Activated CD4-positive, alpha-beta T cell treated with anti-CD3 and anti-CD28 coated beads, Interleukin-2, amount 10 ng/mL, durations not matched to agents 24 days and 14 days (primary cell): ENCODE measurements at places on chromosomes 7 and 10. TPM values are rescaled to one million over a fixed set of nuclear protein-coding genes. Genes with fewer than 3 reads are reported as not detected.
A peak's percentile ranks its signal among the peaks of the same experiment; 100 is the strongest.

Gene EVX1
- not detected in 2 replicates for total RNA-seq

Gene SLC13A1
- not detected in 2 replicates for total RNA-seq

Gene GPR26
- total RNA-seq: not detected in 2 replicates

Gene RPP38
- 22.6 and 23.3 TPM in 2 replicates for total RNA-seq

Gene DIP2C
- total RNA-seq: 1.4 and 1.9 TPM in 2 replicates

GRCh38 chr7:69992938-69993337 lies 394.7 kb downstream of the AUTS2 start:
- H3K36me3 ChIP-seq: no peaks in the 10 kb centered on the region
- no peaks in the 10 kb centered on the region for H3K27me3 ChIP-seq
- no peak overlapping the region for H3K27ac ChIP-seq
- DNase-seq: no peak
- H3K4me3 ChIP-seq: no peak overlapping the region
- no peaks in the 10 kb centered on the region for H3K4me1 ChIP-seq

GRCh38 chr7:1928645-1929348 lies 258.7 kb downstream of the ELFN1 start:
- peaks cover 37% of the 10 kb centered on the region for H3K4me1 ChIP-seq
- H3K27me3 ChIP-seq: peaks cover 18% of the 10 kb centered on the region
- peaks cover 38% of the 10 kb centered on the region for H3K36me3 ChIP-seq

- H3K27me3 ChIP-seq: no peaks in the 10 kb centered on the region
- DNase-seq: peak; percentile 45
- H3K27ac ChIP-seq: no peak overlapping the region
- no peaks in the 10 kb centered on the region for H3K36me3 ChIP-seq
- H3K4me1 ChIP-seq: no peaks in the 10 kb centered on the region
- H3K4me3 ChIP-seq: no peak overlapping the region
Measured at GRCh38 chr10:47020471-47020870, 109.2 kb downstream of the PTPN20 start.

GRCh38 chr10:16360001-16360400 lies 76.8 kb upstream of the PTER start:
- H3K4me3 ChIP-seq: no peak overlapping the region
- H3K36me3 ChIP-seq: no peaks in the 10 kb centered on the region
- no peak overlapping the region for H3K27ac ChIP-seq
- DNase-seq: no peak
- no peaks in the 10 kb centered on the region for H3K27me3 ChIP-seq

GRCh38 chr7:108165723-108166122 lies 35.6 kb upstream of the LAMB4 start:
- H3K36me3 ChIP-seq: no peaks in the 10 kb centered on the region
- no peaks in the 10 kb centered on the region for H3K4me1 ChIP-seq
- H3K27ac ChIP-seq: no peak overlapping the region
- H3K27me3 ChIP-seq: peaks cover 8% of the 10 kb centered on the region
- H3K4me3 ChIP-seq: no peak overlapping the region
- no peak for DNase-seq

DNA sequence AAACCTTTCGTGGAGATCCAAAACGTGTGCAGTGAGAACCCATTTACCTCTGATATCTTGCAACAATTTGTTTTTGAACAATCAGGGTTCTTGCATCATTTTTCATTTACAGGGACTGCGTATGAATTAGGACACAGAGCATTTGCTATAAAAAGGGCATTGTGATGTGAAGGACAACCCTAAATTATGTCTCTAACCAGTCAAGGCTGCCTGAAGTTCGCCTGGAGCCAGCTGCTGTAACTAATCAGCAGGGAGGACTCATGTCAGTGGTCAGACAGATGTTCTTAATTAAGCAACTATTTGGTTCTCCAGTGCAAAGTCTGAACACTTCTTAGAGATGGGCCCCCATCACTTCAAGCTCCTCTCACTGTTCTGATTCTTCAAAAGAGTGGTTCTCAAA lies 674.8 kb downstream of the KCNMA1 start:
- no peaks in the 10 kb centered on the region for H3K36me3 ChIP-seq
- no peak overlapping the region for H3K27ac ChIP-seq

GRCh38 chr10:110967009-110967630 lies 47.7 kb downstream of the SHOC2 start:
- H3K4me1 ChIP-seq: peaks cover 16% of the 10 kb centered on the region
- H3K36me3 ChIP-seq: peaks cover 14% of the 10 kb centered on the region
- no peak for DNase-seq
- H3K27ac ChIP-seq: no peak overlapping the region

DNA sequence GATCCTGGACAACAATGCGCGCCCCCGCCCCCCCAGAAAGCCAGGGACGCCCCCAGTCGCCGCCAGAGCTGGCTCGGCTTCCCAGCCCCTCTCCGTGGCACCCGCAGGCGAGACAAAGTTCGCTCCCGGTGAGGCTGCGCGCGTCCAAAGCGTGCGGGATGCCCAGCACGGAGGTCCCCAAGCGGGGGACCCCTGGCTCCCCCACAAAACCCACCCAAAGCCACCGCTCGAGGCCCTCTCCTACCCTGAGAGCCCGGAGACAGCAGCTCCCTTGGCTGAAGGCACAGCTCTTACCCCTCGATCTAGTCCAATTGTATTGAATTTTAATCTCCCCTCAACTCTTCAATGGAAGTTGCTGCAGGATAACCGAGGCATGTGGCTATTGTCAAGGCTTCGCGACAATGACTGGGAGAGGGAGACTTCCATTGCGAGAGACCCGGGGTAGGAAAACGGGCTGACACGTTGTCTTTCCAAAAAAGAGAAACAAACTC lies 305.3 kb downstream of the PRPF18 start:
- H3K4me3 ChIP-seq: peak overlapping the region; percentile 18
- DNase-seq: no peak
- H3K27me3 ChIP-seq: peaks cover 71% of the 10 kb centered on the region
- H3K36me3 ChIP-seq: no peaks in the 10 kb centered on the region
- no peak overlapping the region for H3K27ac ChIP-seq
- peaks cover 8% of the 10 kb centered on the region for H3K4me1 ChIP-seq

DNA sequence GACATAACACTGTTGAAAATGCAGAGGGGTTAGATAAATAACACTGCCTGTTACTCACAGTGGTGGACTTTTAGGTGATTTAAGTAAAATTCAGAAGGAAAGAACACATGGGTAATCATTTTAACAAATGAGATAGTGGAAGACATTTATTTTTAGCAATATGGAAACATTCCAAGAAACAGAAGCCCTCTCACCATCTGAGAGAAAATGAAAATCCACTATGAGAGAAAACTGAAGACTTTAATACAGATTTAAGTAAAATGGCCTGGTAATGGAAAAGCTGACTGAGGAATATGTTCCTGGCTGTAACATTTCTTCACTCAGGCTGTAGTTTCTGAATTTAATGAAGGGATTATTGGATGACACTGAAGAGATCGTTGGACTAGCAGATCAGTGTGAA lies 12.1 kb upstream of the ZNF786 start:
- no peaks in the 10 kb centered on the region for H3K4me1 ChIP-seq
- DNase-seq: no peak
- no peak overlapping the region for H3K4me3 ChIP-seq
- H3K27me3 ChIP-seq: no peaks in the 10 kb centered on the region

DNA sequence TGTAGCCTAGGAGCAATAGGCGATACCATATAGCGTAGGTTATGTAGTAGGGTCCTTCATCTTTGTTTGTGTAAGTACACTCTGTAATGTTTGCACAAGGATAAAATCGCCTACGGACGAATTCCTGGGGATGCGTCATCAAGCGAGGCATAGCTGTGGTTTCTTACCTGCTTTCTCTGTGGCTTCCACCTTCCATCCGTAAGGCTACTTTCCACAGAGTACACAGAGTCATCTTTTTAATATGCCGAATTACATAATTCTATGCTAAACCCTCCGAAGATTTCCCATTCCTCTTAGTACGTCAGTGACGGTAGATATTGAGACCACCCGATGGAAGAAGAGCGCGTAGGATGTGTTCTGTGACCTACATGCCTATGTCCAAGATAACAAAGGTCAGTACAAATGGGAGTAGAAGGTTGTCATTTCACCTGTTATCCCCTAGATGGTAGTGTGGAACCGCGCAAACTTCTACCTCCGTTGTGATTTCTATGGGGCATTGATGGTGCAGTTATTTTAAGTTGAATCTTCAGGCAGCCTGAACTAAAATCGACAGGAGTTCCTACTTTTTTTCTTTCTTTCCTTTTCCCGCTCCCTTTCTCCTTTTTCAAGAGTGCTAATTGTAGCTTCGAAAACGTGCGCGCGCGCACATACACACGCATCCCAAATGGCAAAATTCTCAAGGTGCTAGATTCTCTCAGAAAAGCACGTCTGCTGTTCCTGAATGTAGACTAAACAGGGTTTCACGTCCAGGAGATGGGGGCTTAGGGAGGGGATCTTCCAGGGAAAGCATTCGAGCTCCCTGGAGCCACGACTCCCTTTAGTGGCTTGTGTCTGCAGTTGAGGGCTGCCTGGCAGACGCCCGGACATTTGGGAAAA lies 111.7 kb upstream of the MBL2 start:
- DNase-seq: peak; percentile 70
- H3K4me1 ChIP-seq: peaks cover 2% of the 10 kb centered on the region
- no peak overlapping the region for H3K4me3 ChIP-seq
- no peaks in the 10 kb centered on the region for H3K27me3 ChIP-seq

DNA sequence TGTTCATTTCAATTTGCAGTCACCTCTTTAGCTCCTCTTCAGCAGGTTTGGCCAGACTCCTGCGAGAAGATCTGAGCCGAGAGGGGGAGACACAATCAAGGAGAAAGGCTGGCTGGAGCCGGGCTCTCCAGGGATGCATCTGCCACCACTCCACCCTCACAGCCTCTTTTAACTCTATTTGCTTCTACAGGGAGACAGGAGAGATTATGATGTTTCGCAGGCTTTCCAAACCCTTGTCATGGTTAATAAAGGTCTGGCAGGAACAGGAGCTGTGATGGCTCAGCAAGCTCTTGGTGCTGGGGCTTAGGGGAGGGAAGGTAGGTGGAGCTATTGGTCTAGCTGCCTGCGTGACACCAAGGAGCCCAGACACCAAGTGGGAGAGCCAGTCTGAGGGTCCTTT lies 448.1 kb upstream of the PODXL start:
- no peak for DNase-seq
- H3K36me3 ChIP-seq: no peaks in the 10 kb centered on the region
- no peaks in the 10 kb centered on the region for H3K4me1 ChIP-seq
- no peak overlapping the region for H3K27ac ChIP-seq
- H3K4me3 ChIP-seq: no peak overlapping the region

- H3K36me3 ChIP-seq: peaks cover 25% of the 10 kb centered on the region
- no peak overlapping the region for H3K4me3 ChIP-seq
- no peak for DNase-seq
- H3K27me3 ChIP-seq: no peaks in the 10 kb centered on the region
- H3K4me1 ChIP-seq: no peaks in the 10 kb centered on the region
- no peak overlapping the region for H3K27ac ChIP-seq
Measured at GRCh38 chr7:133303372-133303771, 50.5 kb downstream of the EXOC4 start.

- DNase-seq: no peak
- H3K27me3 ChIP-seq: no peaks in the 10 kb centered on the region
- peaks cover 69% of the 10 kb centered on the region for H3K4me1 ChIP-seq
Measured at GRCh38 chr10:109915566-109915965, 7.7 kb downstream of the XPNPEP1 start.

- no peak overlapping the region for H3K27ac ChIP-seq
- no peak overlapping the region for H3K4me3 ChIP-seq
- peaks cover 7% of the 10 kb centered on the region for H3K4me1 ChIP-seq
- peaks cover 14% of the 10 kb centered on the region for H3K27me3 ChIP-seq
- H3K36me3 ChIP-seq: no peaks in the 10 kb centered on the region
Measured at GRCh38 chr7:159118623-159119022, 26.0 kb downstream of the VIPR2 start.
